ENCODE measurements at places on chromosomes 2 and 18.
A peak's percentile ranks its signal among the peaks of the same experiment; 100 is the strongest.

DNA sequence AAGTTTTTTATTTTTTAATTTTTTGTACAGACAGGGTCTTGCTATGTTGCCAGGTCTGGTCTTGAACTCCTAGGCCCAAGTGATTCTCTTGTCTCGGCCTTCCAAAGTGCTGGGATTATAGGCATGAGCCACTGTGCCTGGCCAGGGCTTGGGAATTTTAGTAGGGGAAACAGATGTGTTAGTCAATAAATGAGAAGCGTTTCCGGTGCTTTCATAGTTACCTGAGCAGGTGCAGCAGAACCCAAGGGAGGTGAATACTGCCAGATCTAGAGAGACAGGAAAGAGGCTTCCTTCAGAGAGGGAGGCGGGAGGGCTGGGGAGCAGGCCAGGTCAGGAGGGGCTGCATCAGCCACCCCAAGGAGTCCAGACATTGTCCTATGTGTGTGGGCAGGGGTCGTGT lies 30.5 kb upstream of the IMPA2 start:
- DNase-seq = no peak

DNA sequence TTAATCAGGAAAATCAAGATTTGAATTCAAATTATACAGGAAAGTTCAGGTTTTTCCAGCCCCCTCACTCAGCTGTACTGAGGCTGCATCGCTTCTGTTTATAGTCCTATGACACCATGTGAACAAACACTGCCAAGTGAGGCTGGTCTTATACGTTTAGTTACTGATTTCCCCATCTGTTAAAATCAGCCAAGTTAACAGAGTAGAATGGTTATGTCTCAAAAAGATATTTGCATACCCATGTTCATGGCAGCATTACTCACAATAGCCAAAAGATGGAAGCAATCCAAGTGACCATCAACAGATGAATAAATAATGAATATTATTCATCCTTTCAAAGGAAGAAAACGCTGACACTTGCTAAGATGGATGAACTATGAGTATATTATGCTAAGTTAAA lies 43.8 kb downstream of the REEP1 start:
- no peak for DNase-seq

- no peak for DNase-seq
Observed at GRCh38 chr18:61225336-61225735, 107.9 kb upstream of the CDH20 start.

GRCh38 chr18:8847066-8847755 lies 141.9 kb downstream of the MTCL1 start:
- peak; percentile 17 for DNase-seq

DNA sequence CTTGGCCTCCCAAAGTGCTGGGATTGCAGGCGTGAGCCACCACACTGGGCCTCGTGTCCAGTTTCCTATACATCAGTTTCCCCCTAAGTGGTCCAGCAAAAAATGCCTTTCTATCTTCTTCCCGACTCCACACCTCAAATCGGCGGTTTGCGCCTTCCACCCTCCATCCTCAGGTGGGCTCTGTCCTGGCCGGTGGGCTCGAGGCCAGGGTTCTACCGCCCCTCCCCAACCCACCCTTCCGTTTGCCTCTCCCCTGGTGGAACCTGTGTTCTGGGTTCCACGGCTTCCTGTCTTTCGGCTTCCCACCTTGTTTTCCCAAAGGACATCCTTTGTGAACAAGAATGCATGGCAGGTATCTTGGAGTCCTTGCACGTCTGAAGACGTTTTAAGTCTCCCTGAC lies 104.4 kb downstream of the HS6ST1 start:
- no peak for DNase-seq

DNA sequence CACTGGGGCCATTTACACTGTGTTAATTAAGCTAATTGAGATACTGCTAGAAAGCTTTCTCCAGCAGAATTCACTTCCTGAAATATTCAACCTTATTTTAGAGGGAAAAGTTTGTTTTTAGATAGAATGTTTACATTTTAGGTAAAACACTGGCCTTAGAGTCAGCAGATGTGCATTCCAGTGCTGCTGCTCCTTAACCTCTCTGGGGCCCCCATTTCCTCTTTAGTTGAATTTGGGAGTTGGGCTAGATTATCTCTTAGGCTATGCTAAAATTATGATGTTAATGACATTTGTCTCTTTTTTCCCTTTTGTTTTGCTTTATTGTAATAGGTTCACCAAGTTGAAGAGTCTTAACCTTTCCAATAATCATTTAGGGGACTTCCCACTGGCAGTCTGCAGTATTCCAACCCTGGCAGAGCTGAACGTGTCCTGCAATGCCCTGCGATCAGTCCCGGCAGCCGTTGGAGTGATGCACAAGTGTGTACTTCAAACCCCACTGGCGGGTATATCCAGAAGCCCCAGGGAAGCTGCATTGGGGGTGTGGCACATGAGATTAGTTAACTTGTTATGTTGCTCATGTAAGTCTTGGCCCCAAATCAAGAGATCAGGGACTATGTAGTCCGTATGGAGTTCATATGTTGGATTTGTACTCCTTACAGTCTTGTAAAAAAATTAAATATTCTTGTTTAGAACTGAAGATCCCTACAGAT lies 179.5 kb downstream of the PHLPP1 start:
- DNase-seq = no peak

- no peak for DNase-seq
Observed at GRCh38 chr2:203637471-203638167, 68.8 kb upstream of the CD28 start.

GRCh38 chr2:70321370-70321769 lies 19.5 kb upstream of the FAM136A start:
- no peak for DNase-seq

GRCh38 chr2:196601430-196602306 lies 37.8 kb upstream of the CCDC150 start:
- peak; percentile 79 for DNase-seq

- DNase-seq = no peak
Observed at GRCh38 chr18:62399781-62400308, 74.7 kb downstream of the TNFRSF11A start.

DNA sequence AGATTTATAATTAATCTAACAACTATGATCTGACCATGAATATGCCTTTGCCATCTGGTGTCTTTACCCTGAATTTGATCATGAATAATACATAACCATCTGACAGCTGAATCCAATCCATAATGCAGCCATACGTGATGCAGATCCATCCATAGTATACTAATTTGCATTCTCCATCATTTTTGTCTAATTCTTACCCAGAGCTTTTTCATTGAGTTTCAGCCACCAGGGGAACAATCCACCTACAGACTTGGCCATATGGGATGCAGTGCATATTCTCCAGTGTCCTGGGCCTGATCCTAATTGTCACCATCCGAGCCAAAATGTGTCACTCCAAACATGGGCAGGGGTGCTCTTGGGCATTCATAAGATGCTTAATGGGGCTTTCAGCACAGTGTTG lies 227.2 kb upstream of the CRIM1 start:
- no peak for DNase-seq

DNA sequence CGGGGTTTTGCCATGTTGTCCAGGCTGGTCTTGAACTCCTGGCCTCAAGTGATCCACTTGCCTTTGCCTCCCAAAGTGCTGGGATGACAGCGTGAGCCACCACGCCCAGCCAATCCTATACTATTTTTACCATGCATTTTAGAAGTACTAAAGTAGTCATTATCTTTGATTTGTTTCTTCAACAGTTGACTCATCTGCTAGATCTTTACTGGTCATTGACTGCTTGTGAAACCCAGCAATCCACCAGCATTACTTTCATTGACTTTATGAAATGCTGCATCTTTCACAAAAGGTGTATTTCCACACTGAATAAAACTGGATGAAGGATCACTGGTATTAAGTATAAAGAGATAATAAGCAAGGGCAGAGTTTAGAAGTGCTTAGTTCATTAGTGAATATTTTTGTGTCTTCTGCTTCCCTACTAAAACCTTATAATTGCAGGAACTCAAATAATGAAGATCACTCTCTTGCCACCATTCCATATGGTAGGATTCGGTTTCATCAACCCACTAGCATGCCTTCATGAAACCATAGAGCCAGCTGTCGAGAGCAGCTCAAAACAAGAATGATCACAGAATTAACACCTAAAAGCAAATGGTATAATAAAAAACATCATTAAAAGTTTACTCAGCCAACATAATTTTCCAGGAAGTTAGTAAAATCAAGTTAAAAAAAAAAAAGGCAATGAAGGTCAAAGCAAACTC lies 33.1 kb downstream of the IRS1 start:
- no peak for DNase-seq

DNA sequence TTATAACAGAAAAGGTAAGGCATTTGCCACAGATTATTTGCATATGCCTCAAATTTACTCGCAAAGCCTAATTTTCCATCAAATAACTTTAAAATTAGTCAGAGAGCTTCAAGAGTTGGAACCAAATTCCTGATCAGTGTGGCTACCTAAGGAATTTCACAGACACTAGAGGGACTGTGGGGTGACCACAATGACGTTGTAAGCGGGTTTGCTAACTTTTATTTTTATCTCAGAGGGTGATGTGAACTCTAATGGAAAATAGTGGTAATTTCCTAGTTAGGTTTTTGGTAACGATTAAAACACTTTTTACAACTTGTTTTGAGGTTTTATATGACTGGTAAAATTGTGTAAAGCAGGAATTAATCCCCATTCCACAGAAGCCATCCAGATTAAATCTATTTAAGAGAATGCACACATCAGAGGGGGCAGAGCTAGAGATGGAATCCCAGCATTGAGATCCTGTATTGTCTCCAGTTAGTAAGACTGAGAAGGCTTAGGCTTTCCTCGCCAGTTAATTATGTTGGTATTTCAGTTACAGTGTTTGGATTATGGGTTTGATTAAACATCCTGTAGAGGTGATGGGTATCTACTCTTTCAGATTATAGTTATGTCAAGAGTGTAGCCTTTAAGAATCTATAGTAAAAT lies 129.0 kb downstream of the GPD2 start:
- no peak for DNase-seq

GRCh38 chr18:23336101-23336500 lies 117.0 kb upstream of the RIOK3 start:
- DNase-seq = no peak

- no peak for DNase-seq
Observed at GRCh38 chr2:237446338-237446665, 32.3 kb upstream of the COL6A3 start.

- DNase-seq = peak; percentile 67
Observed at GRCh38 chr2:101380376-101380775, 6.9 kb downstream of the CREG2 start.

DNA sequence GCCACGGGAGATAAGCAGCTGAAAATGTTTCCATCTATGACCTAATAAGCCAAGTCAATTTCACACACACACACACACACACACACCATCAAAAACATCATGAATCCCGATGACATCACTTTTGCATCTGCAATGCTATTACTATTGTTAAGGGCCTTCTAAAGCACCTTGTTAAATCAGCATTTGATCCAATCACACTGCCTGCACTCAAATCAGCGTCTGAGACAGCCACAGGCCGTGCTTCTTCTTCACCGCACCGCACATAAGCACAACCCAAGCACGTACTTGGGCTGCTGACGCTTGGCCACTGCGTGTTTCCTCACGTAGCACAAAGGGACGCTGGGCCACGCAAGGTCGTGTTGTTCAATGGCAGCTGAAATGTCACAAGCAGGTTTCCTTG lies 15.8 kb upstream of the MTCL1 start:
- no peak for DNase-seq

- DNase-seq = no peak
Observed at GRCh38 chr2:55045780-55046179, 4.5 kb downstream of the RTN4 start.

GRCh38 chr2:67006373-67006960 lies 390.7 kb upstream of the ETAA1 start:
- no peak for DNase-seq

DNA sequence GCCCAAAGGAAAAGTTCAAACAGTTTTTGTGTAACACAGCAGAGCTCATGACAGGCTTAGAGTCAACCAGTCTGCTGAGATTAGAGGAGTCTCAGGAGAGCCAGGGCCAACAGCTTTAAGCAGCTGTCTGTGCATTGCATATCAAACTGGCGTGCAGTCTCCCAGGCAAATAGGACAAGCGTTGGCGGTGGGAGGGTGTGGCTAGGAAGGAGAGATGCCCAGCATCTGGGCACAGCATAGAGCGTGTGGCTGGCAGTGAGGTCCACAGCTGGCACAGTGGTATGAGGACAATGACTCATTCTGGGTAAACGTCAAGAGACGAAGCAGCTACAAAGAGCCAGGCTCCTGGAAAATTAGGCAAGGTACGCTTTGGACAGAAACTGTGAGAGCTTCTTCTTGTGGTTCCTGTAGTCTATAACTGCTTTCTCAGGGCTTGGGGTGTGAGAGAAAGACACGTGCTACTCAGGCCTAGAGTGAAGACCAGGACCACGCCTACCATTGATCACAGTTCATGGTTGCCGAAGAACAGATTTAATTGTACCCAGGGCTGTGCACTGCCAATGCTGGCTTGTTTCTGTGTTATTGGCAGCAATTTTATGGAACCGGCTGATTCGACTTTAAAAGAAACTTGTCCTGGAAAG lies 14.8 kb downstream of the ZAP70 start:
- DNase-seq = peak; percentile 76

DNA sequence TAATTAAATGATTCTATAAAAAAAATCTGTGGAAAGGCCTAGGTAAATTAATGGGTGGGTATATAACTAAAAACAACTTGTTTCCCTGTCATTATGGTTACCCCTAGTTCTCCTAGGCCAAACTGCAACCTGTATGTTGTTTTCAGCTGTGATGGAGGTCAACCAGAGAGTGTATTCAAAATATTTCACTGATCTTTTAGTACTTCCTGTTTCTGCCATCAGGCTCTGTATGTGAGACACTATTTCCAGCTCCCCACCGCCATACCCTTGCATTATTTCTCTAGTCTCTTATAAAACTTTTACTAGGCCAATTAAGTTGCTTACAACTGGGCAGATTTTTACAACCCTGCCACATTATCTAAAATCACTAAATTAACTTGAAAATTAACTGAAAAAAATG lies 21.0 kb upstream of the CDKL4 start:
- no peak for DNase-seq

GRCh38 chr2:148209603-148210002 lies 188.7 kb downstream of the MBD5 start:
- no peak for DNase-seq

DNA sequence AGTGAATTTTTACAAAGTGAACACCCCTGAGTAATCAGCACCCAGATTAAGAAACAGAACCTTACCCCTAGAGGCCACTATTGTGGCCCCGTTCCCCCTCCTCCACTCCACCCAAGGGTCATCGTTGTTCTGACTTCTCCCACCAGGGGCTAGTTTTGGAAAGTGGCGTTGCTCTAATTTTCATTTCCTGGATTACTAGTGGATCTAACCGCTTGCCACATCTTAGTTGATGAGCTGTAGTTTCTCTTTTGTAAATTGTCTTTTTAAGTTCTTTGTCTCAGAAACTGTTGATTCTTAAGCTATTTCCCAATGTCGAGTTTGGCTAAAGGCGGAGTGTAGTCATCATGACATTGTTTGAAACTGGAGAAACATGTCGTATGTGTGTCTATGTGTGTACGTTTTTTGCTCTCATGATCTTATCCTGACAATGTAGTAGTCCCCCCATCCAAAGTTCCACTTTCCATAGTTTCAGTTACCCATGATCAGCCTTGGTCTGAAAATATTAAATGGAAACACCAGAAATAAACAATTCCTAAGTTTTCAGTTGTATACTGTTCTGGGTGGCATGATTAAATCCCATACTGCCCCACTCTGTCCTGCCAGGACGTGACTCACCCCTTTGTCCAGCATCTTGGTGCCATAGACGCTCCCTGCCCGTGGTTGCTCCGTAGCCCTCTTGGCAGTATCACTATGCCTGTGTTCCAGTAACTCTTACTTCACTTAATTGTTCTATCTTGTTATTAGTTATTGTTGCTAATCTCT lies 71.0 kb upstream of the SP3 start:
- no peak for DNase-seq

GRCh38 chr2:38592951-38593350 lies 9.8 kb downstream of the HNRNPLL start:
- no peak for DNase-seq

- DNase-seq = no peak
Observed at GRCh38 chr2:224104668-224105386, 65.7 kb upstream of the SERPINE2 start.
